ENCODE measurements at places on chromosomes 7 and 10.

DNA sequence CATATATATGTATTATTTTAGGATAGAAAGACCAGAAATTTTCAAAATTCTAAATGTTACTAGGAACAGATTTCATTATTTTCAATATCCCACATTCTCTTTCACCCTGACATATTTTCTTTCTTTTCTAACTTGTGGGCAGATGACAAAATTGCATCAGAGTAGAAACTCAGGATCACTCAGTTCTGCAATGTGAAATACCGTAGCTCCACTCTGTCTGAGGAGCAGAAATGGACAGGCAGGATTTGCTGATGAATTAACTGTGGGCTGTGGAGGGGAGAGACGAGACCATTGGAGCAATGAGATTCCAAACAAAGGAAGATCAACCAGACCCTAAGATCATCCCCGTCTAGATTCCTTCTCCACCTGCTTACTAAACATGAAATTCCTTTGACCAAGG, 37.0 kb upstream of the SVOPL start:
- DNase-seq: no peak

DNA sequence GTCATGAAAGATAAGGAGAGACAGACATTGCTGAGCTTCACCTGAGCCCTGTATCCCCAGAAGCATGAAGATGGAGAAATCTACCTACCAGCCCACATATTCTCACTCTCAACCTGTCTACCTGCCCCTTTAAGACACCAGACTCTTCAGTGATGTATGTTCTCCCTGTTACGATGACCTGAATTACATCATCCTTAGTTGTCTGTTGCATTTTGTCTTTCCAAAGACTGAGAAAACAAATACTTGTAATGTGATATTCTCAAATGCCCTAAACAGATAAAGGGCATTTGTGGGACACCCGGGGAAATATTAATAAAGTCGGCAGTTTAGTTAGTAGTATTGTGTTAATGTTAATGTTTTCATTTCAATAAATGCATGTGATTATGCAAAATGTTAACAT, 305.8 kb upstream of the IGFBP3 start:
- DNase-seq: no peak

DNA sequence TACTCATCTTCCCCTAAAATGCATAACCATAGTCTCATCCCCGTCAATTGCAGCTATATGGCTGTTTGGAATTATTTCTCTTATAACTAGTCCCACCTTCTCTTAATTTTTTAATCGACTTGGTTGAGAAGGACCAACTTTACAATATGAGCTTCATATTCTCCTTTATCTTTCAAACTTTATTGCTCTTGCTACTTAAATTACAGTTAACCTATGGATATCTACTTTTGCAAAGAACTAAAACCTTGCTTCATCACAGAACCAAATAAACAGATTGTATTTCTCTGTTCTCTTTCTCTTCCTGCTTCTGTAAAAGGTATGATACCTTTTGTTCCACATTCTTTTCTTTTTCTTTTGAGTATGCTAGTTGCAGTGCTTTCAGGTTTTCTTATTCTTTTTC, 6.1 kb downstream of the CREM start:
- no peak for DNase-seq

- DNase-seq: no peak
Measured at GRCh38 chr10:52864201-52865106, 91.9 kb upstream of the MBL2 start.

DNA sequence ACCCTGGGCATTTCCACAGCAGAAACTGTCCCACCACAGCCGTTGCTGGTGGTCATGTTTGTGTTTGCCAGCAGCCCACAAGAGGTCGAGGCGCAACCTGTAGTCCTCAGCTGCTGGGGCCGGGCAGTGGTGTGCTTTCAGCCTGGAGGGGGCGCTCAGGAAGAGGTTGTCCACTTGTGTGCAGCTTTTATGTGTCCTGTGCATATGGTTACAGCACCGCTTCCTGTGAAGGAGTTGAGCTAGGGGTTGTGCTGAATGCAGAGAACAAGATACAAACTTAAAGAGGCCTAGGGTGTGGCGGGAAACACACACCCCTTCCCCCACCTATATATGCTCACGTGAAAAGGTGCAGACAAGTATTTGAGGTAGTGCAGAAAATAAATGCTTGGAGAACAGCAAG, 29.5 kb upstream of the PFKFB3 start:
- peak; percentile 64 for DNase-seq

GRCh38 chr10:118488710-118489497, 106.5 kb downstream of the PRLHR start:
- DNase-seq: no peak

DNA sequence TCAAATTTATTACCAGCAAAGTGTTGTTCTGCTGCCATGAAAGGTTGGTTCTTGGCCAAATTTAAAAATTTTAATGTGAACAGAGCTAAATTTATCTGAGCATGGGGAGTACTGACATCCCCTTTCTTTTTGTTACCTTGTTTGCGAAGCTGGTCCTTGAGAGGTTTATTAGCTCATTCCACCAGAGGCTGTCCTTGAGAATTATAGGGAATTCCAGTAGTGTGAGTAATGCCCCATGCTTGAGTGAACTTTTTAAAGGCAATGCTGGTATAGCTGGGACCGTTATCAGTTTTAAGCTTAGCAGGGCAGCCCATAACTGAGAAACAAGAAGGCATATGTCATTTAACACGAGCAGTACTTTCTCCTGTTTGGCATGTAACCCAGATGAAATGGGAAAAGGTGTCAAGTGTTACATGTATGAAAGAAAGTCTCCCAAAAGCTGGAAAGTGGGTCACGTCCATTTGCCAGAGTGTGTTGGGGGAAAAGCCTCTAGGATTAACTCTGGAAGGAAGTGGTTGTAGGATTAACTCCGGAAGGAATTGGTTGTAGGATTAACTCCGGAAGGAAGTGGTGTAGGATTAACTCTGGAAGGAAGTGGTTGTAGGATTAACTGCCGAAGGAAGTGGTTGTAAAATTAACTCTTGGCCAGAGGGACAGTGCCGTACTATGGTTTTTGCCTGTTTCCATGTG, 37.3 kb upstream of the AKR1C2 start:
- DNase-seq: no peak

Data from stimulated activated CD4-positive, alpha-beta T cell treated with anti-CD3 and anti-CD28 coated beads, Interleukin-4, amount 100 ng/mL, for 24 hours (primary cell).